ENCODE measurements at places on chromosomes 2 and 18.
A peak's percentile ranks its signal among the peaks of the same experiment; 100 is the strongest.

DNA sequence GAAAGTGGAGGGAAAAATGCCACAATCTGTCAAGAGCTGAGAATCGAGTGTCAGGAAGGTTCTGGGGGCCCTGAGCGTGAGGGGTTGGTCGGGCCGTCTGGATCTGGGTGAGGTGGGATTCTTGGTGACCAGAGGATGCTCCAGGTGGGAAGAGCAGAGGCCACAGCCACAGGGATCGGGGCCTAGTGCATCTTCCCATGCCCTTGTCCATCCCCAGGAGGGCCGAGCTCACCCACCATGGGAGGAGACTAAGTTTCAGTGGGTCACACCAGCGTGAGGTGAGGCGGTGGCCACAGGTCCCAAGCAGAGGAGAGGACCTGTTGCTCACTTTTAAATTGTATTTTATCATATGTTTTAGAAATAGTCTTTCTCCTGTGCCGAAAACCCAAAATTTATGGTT, 70.0 kb downstream of the TMEM18 start:
- no peak for DNase-seq

- no peak for DNase-seq
Observed at GRCh38 chr2:215760091-215760490, 253.3 kb downstream of the MREG start.

- DNase-seq: no peak
Observed at GRCh38 chr18:8314124-8314523, 295.1 kb upstream of the RAB12 start.

DNA sequence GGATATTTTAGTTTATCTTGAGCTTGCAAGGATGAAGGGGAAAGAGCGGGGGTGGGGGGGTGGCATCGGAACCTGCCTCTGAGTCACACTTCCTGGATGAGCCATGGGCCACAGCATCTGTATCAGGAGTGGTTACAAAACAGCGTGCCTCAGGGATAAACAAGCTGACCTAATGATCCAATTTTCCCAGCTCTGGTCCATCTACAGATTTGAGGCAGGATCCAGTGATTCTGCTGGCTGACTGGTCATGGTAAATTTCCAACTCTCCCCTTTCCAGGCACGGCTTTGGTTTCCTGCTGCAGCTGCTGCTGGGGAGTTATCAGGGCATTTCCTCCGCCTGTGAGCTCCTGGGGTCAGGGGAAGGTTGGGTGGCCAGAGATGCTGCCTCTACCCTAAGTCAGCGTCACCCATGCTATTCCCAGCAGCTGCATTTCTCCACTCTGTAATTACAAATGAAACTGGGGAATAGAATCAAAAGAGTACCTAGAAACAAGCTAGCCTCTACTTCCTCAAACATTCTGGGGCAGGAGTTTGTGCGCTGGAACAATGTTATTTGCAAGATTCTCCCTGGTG, 4.7 kb upstream of the HPCAL1 start:
- DNase-seq: peak; percentile 34

DNA sequence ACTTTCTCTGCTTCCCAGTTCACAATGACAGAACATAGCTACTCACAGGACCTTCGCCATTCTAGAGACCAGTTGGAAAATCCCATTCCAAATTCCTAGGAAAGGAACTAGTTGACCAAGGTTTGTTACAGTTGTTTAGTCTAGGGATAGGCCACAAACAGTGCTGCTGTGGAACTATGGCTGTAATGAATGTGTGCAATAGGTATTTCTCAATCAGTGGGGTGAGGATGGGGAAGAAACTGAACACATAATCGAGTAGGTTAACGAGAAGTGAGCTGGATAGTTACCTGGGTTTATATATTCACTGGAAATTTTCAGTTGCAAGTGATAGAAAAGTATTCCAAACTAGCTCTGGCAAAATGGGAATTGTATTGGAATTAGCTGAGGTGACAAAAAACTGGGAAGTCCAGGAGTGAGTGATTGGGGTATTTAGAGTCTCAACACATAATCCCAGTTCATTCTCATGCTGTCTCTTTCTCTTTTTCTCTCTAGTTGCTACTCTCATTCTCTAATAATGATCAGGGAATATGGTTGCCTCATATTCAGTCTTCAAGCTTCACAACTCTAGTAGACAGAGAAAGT, 18.2 kb upstream of the HMSD start:
- DNase-seq: no peak

GRCh38 chr2:177172034-177172880, 40.3 kb upstream of the HNRNPA3 start:
- DNase-seq: no peak

- DNase-seq: no peak
Observed at GRCh38 chr18:46516555-46516954, 140.5 kb downstream of the LOXHD1 start.

DNA sequence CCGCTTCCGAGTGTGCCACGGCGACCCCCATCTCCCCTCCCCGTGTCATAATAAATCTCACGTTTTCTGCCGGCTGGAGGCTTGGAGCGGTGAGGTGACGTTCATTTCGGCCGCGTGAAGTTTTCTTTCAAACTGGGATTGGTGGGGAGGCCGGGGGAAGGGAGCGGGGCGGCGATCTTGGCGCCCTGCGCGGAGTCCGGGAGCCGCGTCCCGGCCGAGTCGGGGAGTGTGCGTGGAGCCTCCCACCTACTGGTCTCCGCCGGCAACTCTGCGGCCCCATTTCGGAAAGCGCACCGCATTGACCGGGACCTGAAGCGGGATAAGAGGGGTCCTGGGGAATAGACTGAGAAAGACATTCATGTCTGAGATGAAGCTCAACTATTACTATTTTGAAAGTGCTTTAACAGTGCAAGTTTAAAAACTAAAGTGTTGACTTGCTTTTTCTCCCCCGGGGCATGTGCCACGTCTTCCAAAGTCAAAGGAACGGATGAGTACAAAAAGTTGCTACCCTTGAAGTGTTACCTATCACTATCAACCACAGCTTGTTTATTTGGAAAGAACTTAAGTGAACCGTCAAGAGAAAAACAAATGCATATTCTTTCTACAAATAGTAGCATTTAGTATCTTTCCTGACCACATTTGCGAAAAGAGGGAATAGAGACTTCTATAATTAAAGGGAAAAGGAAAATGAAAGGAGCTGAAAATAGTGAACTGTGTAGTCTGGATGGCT, 818 bp upstream of the IKZF2 start:
- DNase-seq: peak; percentile 4

DNA sequence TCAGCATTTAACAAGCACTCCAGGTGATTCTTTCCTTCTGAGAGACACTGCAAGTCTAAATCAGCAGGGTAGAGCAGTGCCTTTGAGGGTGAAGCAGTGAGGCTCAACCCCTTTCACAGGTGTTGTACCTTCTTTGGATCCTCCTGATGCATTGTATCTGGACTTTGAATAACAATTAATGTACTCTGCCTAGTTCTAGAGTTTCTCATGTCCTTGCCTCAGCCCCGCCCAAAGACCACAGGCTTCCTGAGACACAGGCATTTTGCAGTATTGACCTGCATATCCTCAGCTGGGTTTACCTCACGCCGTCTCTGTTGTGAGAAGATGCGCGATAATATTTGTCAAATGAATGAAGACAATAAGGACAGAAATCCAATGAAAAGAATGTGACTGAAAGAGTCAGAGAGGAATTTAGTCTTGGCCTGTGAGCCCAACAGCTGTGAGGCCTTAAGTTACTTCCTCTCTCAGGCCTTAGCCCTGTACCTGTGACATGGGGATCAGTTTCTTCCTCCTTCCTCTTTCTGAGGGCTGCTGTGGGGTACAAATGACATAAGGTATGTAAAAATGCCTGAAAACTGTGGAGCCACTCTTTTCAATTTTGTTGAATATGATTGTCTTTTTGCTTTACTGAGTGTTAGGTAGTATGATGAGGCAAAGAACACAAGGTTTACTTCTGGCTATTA, 43.7 kb downstream of the WIPF1 start:
- DNase-seq: no peak

DNA sequence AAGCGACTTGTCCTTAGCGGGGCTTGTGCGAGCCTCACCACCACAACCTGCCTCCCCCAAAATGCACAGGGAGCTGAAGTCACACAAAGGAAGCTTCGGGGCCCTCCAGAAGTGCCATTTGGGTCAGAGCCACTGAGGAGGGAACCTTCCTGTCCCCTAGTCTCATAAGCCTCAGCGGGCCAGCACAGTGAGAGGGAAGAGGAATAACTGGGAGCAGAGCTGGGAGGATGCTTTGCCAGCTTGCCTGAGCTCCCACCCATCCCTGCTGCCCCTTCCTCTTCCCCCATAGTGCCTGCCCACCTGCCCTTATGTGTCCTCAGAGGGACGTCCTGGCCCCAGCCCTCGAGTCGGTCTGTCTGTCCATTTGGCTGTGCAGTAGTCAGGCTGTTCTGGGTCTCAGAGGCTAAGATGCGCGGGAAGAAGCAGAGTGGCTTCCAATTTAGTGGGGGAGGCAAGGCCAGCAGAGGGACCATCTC, 51.8 kb upstream of the GPR17 start:
- DNase-seq: no peak

DNA sequence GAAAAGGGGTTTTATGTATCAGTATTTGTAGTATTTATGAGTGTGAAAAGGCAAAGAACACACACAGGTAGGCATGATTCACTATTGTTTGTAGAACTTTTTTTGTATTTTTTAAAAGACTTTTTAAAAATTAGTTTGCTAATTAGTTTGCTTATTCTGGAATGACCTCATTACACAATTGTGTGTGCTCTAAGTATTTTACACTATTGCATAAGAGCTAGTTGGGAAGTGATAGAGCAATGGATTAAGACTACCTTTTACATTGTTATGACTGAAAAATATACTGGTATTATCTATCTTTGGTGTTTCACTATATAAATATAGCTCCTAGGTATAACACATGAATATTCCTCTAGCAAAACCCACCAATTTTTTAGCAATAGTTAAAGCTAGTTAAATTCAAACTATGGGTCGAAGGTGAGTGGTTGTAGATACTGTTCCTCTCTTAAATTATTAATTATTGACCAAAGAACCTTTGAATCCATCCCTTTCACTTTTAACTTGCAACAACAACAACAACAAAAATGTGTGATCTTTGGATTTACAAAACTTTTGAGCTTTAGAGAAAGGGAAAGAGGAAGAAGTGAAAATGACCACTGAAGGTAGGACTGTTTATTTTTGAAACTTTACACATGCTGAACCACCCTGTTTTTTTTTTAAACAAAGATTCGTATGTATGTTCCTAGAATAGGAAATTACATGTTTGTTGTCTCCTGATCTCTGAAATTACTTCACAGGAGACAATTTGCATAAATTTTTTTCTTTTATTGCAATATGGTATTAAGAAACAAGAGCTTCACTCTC, 18.7 kb downstream of the ITPRID2 start:
- no peak for DNase-seq

- no peak for DNase-seq
Observed at GRCh38 chr2:220504938-220505503, 877.6 kb downstream of the SLC4A3 start.

GRCh38 chr2:233354971-233355574, 779 bp downstream of the DGKD start:
- DNase-seq: no peak

DNA sequence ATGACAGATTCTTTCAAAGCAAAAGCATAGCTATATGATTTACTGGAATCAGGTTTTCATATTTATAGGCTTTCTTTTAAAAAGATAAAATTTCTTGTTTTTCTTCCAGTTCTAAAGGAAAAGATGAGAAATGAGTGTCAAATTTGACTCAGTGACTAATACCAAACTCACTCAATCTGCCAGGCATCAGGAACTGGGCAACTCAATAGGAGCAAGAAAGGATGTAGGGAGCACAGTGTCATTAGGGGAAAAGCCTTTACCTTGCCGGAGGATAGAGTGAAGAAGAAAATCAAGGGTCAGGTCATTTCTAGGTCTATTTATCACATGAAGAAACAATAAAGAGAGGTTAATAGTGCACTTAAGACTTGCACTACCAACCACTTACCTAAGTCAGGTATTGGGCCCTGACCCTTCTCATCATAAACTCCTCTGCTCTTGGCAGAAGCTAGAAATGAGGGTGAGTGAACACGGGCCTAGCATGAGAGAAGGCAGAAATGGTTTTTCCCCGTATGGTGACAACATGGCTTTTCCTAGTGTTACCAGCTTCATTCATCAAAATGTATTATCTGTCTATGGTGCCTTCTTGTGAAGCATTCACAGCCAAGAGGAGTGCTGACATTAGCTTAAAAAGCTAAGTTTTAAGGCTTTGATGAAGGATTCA, 151.0 kb downstream of the ARHGAP15 start:
- no peak for DNase-seq

DNA sequence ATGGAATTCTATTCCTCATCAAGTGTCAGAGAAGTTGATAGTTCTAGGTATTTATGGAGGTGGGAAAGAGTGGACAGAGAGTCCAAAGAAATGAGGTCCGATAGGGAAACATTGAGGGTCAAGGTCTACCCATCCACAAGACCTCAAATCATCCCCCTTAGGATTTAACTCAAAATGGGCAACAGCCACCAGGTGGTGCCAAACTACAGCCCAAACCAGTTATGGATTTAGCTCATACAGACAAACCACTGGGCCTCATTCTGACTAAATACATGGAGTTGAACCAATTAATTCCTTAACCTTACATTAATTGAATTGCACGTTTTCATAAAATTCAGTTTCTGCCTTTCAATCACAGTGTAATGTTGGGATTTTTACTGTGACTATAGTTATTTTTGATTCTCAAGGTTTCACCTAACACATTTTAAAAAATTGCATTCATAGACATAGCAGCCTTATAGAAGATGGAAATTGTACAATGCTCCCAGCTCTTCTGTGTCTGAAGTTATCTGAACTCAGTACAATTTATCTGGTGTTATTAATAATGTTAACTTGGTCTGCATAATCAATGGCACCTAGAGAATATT, 98.2 kb upstream of the HNMT start:
- peak; percentile 39 for DNase-seq

- DNase-seq: no peak
Observed at GRCh38 chr2:184834699-184835397, 236.5 kb downstream of the ZNF804A start.
